SW480 (cell line): ENCODE measurements at places on chromosomes 7 and 10.
A peak's percentile ranks its signal among the peaks of the same experiment; 100 is the strongest.

DNA sequence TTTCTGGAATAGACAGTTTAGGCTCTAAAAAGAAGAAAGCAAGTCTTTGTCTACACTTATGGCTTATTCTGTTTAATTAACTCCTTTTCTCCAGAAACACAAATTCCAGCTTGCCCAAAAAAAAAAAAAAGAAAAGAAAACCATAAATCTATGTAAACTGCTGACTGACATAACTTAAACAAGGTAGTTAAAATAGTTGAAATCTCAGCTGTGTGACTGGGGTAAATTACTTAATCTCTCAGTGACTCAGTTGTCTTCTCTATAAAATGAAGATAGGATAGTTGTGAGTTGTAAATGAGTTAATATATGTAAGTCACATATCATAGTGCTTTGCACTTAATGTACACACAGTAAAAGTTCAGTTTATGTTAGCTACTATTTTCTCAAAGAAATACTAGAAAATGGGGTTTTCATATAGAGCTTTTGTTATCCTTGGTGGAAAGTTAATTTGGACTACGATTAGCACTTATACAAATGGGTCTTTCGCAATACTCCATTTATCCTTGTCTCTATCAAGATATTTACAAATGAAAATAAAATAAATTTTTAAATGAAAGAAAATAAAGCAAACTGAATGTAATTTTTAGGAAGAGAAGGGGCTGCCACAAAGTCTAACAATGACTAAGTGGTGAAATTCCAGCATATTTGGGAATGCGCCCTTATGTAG lies 200.9 kb downstream of the MBL2 start:
- no peak for DNase-seq

DNA sequence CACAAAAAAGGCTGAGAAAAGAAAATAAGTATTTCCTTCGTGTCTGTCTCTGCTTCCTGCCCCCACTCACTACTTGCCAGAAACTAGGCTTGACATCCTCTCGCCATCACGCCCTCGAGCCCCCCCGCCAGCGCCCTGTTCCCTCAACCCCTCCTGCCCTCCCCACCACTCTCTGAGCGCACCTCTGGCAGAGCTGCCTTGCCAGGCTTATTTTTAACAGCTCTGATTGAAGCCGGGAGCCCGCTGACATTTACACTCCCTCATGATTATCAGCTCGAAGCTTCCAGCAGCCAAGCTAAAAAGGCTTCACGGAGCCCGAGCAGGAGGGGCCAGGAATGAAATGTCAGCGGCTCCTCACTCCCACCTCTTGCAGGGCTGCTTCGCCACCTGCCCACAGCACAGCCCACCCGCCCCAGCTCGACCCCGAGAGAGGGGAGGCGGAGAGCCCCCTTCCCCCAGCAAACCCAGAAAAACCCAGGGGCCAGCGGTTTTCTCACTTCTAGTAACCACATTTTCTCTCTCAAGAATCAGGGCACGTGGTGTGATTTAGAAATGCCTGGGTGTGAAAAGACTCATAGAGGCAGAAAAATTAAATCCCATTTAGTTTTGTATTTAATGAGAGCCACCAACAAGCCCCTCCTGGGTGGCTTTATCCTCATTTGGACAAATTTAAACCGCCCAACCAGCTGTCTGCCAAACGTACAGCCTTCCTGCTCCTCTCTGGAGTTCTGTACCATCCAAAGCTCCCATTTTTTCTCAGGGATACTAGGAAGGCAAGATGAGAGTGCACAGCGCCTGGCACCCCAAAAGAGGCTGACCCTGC lies 89.3 kb downstream of the SLIT1 start:
- no peak for DNase-seq

GRCh38 chr7:66198956-66199355 lies 6.2 kb upstream of the TPST1 start:
- DNase-seq: no peak

DNA sequence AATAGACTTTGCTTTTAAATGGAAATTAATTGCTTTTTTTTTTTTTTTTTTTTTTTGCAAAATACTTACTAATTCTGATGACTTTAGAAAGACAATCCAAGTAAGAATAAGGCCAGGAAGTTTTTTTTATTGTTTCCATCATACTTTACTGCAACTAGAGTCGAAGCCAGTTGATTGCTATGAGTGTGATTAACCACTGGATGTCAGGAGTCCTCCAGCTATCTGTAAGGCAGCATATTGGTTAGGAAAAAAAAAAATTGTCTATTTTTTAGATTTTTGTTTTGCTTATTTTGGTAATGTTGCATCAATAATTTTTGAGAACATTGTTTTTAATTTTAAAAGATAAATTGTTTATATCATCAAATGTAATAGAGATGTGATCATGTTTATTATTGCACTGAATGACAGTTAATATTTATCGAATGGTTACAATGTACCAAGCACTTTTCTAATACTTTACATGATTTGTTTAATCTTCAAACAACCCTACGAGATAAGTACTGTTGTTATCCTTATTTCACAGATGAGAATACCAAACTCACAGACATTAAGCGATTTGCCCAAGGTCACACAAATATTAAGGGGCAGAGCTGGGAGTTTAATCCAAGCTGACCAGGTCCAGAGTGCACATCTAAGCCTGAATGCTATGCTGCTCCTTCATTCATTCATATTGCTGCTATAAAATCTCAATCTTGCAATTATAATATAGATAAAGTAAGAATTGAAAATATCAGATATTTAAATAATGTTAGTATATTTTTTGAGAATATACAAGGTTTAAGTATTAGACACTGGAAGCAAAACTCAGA lies 19.9 kb upstream of the LMOD2 start:
- peak; percentile 40 for DNase-seq

DNA sequence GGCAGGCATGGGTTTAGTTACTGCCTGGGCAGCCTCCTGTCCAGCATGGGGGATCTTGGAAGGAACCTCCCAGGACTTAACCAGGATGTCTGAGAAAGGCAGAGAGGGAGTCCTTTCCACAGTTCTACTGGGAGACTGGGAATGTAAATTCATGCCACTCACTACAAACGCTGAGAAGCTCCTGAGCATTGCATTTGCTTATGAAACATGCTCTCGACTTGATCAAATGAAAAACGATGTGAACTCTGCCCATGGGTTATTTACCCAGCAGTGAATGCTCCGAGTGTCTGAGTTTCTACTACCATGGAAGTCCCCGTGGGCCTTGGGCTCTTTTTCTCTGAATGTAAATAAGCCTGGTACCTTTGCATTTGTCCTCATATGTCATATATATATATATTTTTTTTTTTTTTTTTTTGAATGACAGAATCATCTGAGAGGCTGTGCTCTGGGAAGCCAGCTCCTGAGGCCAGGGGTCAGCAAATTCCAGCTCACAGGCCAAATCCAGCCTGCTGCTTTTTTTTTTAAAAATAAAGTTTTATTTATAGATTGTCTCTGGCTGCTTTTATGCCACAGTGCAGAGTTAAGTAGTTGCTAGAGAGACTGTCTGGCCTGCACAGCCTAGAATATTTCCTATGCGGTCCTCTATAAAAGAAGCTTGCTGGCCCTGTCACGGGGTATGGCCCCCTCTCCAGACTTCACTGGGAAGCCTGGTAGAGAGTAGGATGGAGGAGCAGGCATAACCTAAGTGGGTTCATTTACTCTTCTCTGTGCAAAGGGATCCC lies 21.4 kb upstream of the RAPGEF5 start:
- DNase-seq: no peak

DNA sequence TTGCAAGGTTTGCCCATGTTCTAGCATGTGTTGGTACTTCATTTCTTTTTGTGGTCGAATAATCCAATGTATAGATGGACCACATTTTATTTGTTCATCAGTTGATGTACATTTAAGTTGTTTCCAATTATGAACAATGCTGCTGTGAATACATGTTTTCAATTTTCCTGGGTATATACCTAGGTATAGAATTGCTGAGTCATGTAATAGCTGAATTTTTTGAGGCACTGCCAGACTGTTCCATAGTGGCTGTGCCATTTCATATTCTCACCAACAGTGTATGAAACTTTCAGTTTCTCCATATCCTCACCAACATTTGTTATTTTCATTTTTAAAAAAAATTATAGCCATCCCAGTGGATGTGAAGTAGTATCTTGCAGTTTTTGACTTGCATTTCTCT lies 90.5 kb downstream of the EZH2 start:
- no peak for DNase-seq

GRCh38 chr7:98137826-98138151 lies 31.1 kb downstream of the LMTK2 start:
- DNase-seq: no peak

GRCh38 chr10:52900593-52900992 lies 128.0 kb upstream of the MBL2 start:
- DNase-seq: no peak

DNA sequence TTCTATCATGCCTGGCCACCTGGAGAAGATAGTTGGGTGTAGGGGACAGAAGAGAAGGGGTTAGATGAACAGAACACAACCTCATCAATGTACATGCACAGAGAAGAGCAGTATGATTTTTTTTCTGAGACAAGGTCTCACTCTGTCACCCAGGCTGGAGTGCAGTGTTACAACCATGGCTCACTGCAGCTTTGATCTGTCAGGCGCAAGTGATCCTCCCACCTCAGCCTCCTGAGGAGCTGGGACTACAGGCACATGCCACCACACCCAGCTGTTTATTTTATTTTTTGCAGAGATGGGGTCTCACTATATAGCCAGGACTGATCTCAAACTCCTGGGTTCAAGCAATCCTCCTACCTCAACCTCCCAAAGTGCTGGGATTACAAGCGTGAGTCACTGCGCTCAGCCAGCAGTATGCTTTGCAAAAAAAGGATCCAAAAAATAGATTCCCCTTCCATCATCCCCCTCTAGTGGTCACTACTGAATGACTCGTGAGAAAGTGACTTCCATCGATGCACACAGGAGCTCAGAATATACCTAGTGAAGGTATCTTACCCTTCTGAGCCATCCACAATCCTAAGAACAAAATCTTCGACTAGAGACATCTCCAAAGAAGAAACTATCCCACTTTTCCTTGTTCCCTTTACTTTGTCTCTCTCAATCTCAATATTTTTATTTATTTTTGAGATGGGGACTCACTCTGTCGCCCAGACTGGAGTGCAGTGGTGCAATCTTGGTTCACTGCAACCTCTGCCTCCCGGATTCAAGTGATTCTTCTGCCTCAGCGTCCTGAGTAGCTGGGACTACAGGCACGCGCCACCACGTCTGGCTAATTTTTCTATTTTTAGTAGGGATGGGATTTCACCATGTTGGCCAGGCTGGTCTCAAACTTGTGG lies 21.0 kb downstream of the ZCWPW1 start:
- peak; percentile 85 for DNase-seq

DNA sequence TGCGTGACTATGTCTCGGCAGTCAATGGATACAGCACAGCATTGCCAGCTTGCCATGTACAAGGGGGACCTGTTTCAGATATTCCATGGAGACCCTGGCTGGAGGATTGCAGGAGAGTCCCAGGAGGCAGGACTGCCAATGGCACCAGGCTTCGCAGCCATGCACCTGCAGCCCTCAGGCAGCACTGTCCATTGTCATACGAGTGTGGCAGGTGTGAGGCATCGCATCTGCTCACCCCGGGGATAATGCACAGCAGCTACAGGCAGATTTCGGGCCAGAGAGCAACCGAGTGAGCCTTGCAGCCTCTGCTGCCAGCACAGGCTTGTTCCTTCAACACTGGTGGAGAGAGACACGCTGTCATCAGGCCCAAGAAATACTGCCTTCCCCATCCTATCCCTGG lies 415.1 kb downstream of the PAXIP1 start:
- DNase-seq: no peak

GRCh38 chr10:132180736-132181135 lies 6.0 kb upstream of the DPYSL4 start:
- no peak for DNase-seq

- DNase-seq: no peak
Measured at GRCh38 chr7:121391686-121392085, 4.4 kb downstream of the FAM3C start.

DNA sequence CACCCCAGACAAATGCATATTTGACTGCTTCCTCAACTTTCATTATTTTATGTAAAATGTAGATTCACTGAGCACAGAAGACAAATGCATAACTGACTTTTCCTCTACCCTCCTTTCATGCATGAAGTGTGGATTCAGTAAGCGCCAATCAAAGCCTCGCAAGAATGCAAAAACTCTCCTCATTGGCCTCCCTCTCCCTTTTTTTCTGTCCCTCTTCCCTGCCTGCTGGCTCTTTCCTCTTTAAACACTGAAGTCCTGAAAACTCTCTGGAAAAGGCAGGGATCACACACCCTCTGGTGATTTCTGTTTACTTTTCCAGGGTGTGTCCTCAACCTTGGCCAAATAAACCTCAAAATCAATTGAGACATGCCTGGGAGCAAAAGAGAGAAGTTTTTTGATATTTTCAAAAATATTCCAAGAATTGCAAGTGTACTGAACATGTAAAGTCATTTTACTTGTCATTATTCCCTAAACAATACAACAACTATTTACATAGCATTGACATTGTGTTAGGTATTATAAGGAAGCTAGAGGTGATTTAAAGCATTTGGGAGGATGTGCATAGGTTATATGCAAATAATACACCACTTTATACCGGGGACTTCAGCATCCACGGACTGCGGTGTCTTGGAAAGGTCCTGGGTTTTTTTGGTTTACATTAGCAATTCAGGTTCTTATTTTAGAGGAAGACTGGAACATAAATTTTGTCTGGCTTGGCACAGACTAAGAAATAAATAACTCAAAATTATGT lies 71.4 kb downstream of the SEC61G start:
- peak; percentile 53 for DNase-seq

DNA sequence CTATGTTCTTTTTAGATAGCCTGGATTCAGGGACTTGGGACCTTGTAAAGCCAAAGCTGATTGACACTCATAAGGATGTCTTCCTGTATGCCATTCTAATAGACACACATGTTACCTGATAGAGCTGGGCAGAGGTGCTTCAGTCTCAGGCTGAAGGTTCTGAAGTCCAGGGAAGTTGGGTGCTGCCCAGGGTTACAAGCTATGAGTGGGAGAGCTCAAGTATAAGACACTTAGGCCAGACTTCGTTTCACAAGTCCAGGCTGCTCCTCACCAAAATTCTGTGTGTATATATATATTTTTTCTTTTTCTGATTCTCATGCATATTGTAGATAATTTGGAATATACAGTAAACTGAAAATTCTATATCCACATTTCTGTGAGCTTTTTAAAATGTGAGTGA lies 144.2 kb downstream of the HDAC9 start:
- no peak for DNase-seq
